ENCODE measurements at places on chromosomes 16 and 17.

DNA sequence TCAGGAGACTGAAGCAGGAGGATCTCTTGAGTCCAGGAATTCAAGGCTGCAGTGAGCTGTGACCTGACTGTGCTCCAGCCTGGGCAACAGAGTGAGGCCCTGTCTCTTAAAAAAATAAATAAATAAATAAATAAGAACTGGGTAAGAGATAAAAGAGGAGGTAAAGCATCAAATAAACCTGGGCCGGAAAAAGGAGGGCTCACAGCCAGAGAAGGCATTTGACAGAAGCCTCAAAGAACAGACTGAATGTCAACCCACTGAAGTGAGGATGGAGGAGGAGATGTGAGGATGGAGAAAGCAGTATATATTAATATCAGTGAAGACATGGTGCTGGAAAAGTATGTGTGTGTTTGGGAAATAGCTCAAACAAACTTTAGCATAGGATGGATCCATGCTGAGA, 6.1 kb downstream of the NOG start:
- no peak for DNase-seq

GRCh38 chr16:1278477-1278876, 22.6 kb downstream of the TPSD1 start:
- peak; percentile 74 for DNase-seq

DNA sequence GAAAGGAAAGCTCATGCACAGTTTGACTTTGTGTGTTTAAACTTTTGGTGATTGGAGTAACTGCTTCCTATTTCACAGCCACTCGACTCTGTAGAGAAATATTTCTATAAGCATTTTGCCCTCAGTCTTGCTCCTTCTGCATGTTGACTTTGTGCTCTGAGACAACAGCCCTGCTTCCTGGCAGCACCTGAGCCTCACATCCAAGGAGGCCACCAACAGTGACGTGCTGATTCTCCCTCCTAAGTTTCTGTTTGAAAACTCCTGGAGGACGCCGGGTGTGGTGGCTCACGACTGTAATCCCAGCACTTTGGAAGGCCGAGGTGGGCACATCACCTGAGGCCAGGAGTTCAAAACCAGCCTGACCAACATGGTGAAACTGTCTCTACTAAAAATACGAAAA, 23.9 kb upstream of the WSB1 start:
- no peak for DNase-seq

GRCh38 chr16:71205482-71206131, 24.9 kb downstream of the HYDIN start:
- DNase-seq, result no peak

DNA sequence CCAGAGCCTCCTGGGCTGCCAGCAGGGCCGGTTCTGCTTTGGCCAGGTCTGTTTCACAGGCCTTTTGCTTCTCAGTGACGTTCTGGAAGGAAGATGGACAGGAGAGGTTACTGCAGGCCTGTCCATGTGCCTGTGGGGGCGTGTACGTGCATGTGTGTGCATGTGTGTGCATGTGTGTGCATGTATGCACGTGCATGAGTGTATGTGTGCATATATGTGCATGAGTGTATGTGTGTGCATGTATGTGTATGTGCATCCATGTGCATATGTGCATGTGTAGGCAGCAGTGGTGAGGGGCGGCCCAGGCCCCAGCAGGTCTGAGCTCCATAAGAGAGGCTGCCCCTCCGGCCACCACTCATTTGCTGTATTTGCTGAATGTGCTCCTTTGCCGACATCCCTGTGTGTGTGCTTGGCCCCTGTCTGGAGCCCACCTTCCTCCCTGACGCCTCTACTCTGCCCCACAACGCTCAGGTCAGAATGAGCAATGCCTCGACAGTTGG, 81.8 kb downstream of the PGS1 start:
- no peak for DNase-seq

DNA sequence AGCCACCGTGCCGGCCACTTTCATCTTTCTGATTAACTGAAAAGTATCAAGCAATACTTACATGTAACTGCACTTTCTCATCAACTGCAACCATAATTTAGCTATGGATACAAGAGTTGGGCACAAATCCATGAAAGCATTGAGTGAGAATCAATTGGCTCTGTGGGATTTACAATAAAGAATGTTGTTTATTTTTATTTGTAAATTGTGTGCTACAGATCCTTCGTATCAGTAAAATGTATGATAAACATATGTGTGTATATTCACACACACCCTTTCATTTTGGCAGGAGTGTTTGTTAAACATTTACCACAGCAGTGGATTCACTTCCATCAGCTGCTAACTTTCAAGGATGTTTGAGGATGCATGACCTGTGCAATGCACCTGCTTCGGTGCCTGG, 411.0 kb downstream of the WWOX start:
- DNase-seq, result no peak

GRCh38 chr17:50465171-50465570, 3.5 kb downstream of the CHAD start:
- DNase-seq, result no peak

DNA sequence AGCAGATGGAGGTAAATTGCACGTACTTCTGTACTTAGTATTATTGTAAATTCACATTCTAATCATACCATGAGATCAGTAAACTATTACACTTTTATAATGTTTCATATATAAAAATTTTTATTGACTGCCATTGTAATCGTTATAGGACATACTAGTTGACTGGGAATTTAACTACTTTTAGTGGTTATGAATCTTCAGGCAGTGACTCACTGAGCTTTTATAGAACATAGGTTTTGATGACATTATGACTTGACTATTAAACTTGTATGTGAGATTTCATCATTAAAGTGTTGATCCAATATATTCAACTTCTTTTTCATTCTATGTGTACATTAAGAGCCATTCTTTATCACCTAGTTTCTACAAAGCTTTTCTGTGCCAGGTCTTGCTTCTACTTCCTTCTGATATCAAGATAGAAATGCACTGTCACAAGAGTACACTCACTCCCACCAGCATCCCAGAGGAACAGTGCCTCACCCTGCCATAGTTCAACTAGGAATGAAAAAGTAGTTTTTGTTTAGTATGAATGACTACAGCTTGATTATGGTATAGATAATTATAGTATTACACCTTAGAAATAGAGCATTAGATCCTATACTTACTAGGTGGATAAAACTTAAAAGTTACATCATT, 142.4 kb upstream of the RBL2 start:
- DNase-seq, result no peak

DNA sequence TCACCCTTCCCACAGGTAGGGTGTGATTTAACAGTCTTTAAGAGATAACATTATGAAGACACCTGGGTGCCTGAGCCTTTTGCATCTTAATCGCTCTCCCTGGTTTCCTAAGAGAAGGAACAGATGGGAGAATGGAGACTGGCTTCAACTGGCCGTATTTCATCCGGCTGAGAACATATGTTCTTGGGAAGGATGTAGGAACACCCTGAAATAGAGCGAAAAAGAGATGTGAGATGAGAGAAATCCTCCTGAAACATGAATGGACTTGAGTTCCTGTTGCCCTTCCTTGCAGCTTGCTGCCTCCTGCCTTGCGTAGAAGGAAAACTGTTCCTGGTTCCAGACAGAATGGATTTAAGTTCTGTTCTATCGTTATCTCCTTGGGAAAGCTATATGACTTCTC, 385.4 kb upstream of the RBFOX1 start:
- DNase-seq, result no peak

GRCh38 chr17:46056800-46057304, 57.8 kb downstream of the STH start:
- no peak for DNase-seq

GRCh38 chr17:32601866-32602265, 115.1 kb downstream of the CDK5R1 start:
- DNase-seq, result no peak

GRCh38 chr16:9068886-9069285, 22.6 kb upstream of the HAPSTR1 start:
- no peak for DNase-seq

DNA sequence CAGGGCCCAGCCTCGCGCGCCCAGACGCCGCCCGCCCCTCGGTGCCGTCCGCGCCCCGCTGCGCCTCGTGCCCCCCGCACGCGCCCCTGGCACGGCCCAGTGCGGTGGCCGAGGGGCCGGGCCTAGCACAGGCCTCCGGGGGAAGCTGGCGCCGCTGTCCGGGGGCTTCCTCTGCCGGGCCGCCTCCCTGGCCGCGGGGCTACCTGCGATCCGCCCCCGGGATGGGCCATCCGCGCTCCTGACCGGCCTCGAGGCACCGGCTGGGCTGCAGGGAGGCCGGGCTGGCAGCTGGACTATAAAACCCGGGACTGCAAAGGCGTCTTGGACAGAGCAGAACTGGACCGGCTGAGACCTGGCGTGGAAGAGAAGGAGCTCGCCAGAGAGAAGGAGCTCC, 783 bp downstream of the BHLHA9 start:
- no peak for DNase-seq

DNA sequence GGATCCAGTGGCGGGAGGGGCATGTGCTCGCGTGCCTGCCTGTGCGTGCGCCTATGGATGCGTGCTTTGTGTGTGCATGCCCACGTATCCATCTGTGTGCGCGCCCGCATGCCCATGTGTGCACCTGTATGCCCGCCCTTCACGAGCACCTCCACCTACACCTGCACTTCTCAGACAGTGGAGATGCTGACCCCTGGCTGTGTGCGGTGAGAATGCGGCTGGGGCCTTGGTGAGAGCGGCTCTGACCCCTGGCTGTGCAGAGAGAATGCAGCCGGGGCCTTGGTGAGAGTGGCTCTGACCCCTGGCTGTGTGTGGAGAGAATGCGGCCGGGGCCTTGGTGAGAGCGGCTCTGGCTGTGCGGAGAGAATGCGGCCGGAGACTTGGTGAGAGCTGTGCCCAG, 33.9 kb downstream of the AXIN1 start:
- DNase-seq, result peak; percentile 75

GRCh38 chr17:55155856-55156560, 108.8 kb upstream of the HLF start:
- DNase-seq, result no peak

GRCh38 chr16:86391984-86392383, 118.3 kb upstream of the FOXF1 start:
- DNase-seq, result no peak

- DNase-seq, result peak; percentile 55
Observed at GRCh38 chr16:14562691-14563491, 67.2 kb downstream of the PARN start.

DNA sequence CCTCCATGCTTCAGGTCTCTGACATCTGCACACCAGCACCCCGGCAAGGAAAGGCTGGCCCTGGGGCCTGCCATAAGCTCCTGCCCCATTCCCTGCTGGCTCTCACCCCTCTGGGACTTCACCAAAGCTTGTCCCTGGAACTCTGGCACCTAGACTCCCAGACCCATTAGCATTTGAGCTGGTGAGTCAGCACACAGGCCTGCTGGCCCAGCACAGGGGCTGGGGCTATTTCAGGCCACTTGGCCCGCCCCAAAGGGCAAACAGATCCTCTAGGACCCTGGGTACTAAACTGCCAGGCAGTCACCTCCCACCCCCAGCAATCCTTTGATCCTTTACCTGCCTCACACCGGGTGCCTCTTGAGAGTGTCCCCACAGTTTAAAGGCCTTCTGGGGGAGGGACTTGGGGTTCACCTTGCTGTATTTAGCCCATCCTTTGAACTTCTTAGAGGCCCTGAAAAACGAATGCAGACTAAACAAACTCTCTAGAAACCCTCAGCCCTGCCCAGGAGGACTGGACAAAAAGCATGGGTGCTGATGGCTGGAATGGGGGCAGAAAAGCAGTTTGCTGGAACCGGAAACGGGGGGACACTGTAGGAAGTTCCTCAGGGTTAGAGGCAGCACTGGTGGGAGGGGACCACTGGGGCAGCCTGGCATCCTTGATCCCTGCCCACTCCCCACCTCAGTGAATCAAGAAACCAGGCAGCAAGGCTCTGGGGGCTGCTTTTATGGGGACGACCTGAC, 3.2 kb upstream of the SAMD14 start:
- DNase-seq, result no peak

DNA sequence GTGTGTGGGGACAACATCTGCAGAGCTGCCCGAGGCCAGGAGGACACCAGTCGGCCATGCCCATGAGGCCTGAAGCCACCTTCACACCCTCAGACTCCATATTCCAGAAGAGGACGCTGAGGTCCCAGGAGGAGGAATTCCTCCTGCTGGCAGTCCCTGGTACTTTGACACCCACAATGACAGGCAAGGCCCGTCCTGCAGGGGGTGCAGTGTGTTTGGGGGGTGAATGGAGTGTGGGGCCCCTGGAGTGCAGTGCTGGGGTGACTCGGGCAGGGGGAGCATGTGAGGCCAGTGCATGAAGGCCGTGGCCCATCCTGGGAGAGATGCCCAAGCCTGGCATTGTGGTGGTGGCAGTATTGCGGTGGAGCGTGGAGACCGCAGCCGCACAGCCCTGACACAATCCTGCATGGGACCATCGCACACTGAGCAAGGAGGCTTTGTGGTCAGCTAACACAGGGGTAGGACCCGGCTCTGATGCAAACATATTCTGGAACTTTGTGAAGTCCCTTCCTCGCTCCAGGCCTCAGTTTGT, 52.2 kb downstream of the ZDHHC7 start:
- DNase-seq, result no peak

DNA sequence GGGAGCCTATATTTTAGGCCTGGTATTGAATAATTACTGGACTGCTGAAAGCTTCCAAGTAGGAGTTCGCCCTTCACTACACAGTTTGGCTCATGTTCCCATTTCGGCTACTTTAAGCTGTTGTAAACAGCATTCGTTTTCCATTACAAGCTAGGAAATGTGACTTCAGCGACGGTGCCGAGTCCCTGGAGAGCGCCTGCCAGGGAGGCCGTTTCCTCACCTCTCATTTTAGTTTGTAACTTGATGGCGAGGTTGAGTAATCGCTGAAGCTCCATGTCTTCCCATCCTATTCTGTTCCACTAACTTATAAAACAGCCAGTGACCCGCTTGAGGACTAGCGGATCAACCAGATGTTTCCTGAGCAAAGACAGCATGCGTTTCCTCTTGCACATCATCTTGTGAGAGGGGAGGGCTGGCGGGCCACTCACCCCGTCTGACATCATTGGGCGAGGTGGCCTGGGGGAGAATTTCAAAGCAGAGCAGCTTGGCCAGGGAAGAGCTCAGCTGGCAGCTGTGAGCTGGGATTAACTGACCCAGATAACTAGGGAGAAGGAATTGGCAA, 32.9 kb downstream of the PCTP start:
- no peak for DNase-seq

DNA sequence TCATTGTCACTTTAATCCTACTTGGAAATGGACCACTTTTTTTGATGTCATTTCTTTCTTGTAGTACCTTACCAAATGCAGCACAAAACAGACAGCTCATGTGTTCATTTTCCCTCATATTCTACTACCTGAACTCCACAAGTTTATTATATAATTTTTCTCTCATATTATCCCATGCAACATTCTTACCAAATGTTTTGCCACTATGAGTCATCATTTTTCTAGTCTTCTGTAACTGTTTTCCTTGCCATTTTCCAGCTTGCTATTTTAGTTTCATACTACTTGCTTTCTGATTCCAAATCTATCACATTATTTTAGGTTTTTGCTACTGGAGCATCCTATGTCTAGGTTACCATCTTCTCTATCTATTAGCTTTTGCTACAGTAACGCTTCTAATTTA, 332.7 kb downstream of the ZFHX3 start:
- DNase-seq, result no peak

GRCh38 chr16:28845293-28845692, 855 bp downstream of the TUFM start:
- peak; percentile 32 for DNase-seq

GRCh38 chr16:50102051-50102746, 36.4 kb downstream of the HEATR3 start:
- no peak for DNase-seq

GRCh38 chr16:3066440-3066748, 954 bp downstream of the IL32 start:
- DNase-seq, result no peak

Measured in neural progenitor cell (in vitro differentiated cells).